ENCODE measurements at places on chromosomes 2 and 18.

GRCh38 chr2:53545604-53546003 lies 222.0 kb upstream of the CHAC2 start:
- DNase-seq, result no peak

GRCh38 chr2:235043762-235044500 lies 92.1 kb downstream of the SH3BP4 start:
- peak; percentile 13 for DNase-seq

DNA sequence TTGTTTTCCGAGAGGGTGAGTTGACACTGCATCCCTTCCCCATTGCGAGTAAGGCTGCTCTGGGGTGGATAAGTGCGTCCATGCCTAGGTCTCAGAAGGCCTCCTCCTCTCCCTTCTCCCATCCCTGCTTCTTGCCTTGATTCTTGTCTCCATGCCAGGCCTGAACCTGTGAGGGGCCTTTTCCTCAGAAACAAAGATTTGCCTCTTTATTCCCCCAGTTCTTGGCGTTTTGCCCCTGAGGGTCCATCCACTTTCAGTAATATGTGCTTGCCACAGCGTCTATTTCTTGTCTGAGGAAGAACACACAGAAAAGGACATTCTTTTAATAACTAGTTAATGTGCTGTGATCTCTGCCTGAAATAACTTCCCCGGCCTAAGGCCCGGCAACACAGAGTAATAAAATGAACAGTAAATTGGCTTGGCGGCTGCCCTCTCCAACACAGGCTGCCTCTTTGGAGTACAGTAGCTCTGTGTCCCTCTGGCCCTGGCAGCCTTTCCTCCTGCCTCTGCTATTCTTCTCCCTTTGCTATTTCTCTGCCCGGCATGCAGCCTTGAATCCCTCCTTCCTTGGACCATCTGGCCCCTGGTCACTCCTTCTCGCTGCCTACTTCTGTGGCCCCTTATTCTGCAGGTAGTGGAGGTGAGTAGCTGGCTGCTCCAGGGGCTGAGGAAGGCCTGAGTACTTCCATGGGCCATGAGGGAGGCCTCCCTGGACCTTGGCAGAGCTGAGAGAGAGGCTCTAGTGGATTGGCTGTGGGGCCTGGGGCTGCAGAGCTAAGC lies 4.4 kb downstream of the EHD3 start:
- no peak for DNase-seq

DNA sequence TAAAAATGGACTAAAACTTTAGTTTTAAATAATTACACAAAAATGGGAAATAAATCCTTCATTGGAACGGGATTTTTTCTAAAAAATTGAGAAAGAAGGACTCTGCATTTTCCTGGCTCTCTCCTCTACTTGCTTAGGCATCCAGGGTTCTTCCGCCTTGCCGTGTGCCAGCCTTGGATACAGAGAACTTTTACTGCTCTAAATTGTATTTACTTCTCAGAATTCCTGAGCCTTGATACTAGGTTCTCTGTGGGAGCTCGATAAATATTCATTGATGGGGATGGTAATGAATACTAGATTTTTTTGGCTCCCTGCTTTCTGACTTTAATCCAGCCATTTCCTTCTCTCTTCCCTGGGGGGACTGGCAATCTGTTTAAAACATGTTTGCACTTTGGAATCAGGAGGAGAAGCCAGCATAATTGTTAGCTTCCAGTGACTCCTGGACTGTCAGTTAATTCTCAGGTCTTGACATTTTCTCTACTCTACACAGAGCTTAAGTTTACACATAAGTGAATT lies 746.1 kb upstream of the LRRTM1 start:
- DNase-seq, result no peak

DNA sequence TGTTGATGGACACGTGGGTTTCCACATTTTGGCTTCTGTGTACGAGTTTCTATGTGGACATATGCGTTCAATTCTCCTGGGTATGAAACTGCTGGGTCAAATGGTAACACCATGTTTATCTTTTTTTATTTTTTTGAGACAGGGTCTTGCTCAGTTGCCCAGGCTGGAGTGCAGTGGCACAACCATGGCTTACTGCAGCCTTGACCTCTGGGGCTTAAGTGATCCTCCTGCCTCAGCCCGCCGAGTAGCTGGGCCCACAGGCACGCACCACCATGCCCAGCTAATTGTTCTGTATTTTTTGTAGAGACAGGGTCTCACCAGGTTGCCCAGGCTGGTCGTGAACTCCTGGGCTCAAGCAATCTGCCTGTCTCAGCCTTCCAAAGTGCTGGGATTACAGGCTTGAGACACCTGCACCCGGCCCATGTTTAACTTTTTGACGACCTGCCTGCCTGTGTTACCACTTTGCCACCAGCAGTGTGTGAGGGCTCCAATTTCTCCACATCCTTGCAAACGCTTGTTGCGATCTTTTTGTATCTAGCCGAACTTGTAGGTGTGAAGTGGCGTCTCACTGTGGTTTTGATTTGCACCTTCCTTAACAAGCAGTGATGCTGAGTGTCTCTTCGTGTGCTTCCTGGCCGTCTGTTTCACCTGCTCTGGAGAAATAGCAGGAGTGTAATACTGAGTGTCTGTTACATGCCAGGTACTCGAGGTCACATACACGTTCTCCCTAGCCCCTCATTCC lies 6.9 kb downstream of the HSBP1L1 start:
- no peak for DNase-seq

DNA sequence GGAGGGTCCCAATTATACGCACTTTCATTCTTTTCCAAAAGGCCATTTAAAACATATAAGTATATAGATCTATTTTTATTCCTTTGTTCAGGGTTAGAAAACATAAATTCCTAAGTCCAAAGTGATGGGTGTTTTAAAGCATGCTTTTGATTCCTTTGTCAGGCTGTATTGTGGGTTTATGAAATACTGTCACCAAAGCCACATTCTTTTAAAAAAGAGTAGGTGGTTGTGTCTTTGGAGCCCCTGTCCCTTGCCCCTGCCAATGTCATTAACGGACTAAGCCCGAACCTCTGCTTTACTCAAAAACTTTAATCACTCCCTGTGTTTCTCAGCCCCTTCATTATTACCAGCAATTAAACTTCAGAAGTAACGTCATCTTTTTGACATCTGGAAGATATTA lies 104.9 kb upstream of the APCDD1 start:
- DNase-seq, result no peak

DNA sequence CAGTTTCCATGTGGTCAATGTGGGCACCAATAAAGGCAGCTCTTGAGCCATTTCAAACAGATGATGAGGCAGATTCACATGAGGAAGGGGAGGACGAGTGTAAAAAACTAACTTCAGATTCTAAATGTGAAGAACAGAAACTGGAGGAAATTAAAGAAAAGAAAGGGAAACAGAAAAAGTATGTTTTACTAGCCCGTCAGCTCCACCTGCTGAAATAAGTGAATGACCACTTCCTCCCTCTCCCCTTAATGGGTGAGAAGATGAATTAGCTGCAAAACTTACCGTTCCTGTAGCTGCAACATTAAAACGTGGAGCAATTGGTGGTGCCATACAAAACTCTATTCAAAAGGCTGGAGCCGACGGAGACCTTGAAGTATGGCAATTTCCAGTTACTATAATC lies 203.5 kb downstream of the UXS1 start:
- DNase-seq, result no peak

Data from OCI-LY7 (cell line).